Posterior vena cava (tissue), 2 donors: ENCODE measurements at places on chromosomes 11 and 22. TPM values are rescaled to one million over a fixed set of nuclear protein-coding genes. Genes with fewer than 3 reads are reported as not detected.
A peak's percentile ranks its signal among the peaks of the same experiment; 100 is the strongest.

KRTAP5-1 gene
- not detected for total RNA-seq

IGLL1 gene
- not detected for total RNA-seq

POU2AF2 gene
- not detected for total RNA-seq

TMEM86A gene
- total RNA-seq: 4.0 TPM

CEND1 gene
- total RNA-seq: not detected

PAX6 gene
- not detected for total RNA-seq

ZBTB16 gene
- total RNA-seq: 188 TPM

PPP2R1B gene
- 16.7 TPM for total RNA-seq

MOGAT2 gene
- not detected for total RNA-seq

SCT gene
- total RNA-seq: not detected

GRCh38 chr11:62880231-62880802 is 379 bp upstream of the SLC3A2 start:
- DNase-seq: peak; percentile 90

GRCh38 chr11:120547811-120548681 is 36.5 kb downstream of the GRIK4 start:
- DNase-seq: peak; percentile 95

DNA sequence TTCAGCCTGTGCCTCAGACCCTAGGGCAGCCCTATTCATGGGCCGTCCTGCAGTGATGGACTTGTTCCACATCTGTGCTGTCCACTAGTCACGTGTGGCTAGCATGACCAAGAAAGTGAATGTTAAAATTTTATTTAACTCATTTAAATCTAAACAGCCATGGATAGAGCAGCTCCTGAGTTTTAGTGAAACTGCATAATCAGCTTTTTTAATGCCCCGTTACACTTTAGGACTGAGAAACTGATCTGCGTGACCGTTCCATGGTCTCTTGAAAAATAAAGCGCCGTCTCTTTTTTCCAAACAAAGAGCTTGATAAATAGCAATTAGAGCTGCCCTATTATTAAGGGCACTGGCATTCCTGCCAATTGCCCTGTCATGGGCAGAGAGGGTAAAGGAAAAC is 76.5 kb upstream of the SNX19 start:
- no peak for DNase-seq

DNA sequence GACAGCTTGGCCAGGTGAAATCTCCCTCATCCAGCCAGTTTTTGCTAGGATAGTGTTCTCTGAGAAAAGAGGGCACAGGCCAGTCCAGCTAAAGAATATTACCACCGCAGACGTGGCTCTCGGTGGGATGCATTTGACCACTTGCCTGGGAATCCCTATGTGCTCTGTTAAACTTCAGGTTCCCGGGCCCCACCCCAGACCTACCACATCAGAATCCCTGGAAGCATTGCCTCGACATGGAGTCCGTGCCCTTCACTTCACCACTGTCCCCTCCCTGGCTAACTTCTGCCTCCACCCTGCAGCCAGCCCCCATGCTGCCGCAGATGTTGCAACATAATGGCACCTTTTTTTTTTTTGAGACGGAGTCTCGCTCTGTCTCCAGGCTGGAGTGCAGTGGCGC is 56.9 kb upstream of the EMID1 start:
- DNase-seq: peak; percentile 50

GRCh38 chr11:87473174-87473573 is 435.4 kb downstream of the TMEM135 start:
- DNase-seq: no peak

- DNase-seq: no peak
Observed at GRCh38 chr11:63791495-63792167, 21.6 kb upstream of the SPINDOC start.

DNA sequence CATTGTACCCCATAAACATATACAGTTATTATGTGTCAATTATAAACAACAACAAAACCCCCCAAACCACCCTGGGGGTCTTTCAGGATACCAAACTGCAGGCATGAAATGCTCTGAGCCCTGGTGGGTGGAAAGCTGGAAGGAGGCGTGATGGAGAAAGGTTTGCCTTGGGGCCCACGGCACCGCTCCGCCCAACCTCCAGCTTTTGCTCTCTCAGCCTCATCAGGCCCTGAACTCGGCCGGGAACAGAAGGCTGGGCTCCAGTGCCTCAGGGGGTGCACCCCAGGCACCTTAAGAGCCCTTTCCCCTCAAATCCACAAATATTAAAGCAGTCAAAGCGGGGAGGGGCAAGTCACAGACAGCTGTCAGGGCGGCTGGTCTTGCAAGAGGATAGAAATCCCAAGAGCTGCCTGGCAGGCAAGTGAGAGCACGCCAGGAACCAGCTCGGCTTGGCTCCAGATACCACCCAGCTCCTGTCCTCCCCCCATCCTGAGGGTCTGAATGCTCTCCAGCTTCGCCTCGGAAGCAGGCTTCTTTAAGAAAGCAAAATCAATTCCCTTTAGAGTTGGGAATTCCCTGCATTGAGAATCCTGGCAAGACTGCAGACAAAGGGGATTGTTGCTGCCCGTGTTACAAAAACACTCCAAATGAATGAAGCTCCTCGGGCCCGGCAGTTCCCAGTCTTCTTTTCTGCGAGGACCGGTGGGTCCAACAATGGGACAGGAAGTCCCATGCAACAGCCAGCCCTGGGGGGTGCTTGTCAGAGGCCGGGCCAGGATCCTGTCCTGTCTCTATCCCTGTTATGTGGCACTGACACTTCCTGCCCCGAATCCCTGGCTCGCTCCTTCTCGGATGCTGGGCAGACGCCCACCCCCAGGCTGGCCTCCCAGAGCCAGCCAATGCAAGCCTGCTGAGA is 80.8 kb downstream of the NAT10 start:
- DNase-seq: no peak

DNA sequence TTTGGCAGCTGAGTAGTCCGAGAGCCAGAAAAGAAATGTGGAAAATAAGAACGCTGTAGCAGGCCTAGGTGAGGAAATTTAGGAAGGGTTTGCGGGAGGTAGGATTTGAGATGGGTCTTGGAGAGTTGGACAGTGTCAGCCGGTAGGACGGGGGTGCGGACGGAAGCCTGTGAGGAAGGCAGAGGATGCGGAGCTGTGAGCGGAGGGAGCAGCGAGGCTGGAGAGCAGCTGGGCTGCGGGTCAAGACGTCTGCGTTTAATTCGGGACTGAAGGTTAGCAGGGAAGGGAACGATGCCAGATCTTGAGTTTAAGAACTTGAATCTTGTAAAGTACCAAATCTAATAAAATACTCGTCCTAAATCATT is 669 bp upstream of the TIGD3 start:
- DNase-seq: no peak

DNA sequence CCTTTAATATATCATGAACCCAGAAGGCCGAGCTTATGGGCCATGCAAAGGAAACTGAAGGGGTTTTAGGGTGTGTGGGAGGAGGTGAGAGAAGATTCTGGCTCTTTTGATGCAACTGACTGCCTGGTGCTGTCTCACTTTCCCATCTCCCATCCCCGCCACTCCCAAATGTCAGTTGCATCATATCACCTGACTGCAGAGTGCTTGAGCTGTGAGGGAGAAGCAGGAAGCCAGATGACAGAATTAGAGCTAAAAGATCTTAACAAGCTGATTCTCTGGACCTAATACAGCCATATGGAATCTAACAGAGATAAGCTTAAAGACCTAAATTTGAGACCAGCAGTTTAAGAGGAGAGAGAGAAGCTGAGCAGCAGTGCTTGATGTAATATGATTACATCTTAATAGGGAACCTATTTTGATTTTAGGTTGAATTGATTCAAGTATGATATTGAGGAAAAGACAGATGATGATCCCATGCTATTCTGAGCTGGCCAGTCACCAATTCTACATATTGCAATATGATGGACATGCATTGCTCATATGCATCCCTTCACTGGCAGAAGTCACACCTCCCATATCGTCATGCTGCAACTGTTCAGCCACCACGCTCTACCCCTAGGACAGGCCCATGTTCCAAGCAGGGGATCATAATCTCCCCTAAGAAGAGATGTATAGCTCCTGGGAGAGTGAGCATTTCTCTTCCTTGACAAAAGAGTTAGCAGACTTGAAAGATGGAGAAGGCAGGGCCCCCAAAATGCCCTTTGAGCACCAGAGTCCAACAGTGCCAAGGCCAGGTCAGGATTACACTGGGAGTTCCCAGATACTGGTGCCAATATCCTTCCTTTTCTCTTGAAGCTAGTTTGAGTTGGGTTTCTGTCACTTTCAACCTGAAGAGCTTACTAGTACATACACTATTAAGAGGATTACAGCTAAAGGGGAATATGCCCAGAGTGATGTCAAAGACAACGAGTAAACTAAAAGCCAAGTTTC is 44.9 kb downstream of the PLEKHA7 start:
- no peak for DNase-seq

DNA sequence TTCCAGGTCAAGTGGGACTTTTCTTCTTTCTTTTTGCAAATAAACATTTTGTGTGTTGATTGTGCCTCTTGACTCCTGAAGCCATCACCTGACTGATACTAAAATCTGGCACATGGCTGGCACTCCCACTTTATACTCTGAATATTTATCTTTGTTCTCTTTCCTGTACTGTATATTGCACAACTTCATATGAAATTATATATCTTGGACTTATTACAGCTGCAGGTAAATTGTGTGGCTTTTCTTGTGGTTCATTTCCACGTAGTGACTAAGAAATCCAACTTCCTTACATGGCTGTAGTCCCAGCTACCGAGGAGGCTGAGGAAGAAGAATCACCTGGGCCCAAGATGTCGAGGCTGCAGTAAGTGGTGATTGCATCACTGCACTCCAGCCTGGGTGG is 23.7 kb upstream of the OR5B12 start:
- no peak for DNase-seq

DNA sequence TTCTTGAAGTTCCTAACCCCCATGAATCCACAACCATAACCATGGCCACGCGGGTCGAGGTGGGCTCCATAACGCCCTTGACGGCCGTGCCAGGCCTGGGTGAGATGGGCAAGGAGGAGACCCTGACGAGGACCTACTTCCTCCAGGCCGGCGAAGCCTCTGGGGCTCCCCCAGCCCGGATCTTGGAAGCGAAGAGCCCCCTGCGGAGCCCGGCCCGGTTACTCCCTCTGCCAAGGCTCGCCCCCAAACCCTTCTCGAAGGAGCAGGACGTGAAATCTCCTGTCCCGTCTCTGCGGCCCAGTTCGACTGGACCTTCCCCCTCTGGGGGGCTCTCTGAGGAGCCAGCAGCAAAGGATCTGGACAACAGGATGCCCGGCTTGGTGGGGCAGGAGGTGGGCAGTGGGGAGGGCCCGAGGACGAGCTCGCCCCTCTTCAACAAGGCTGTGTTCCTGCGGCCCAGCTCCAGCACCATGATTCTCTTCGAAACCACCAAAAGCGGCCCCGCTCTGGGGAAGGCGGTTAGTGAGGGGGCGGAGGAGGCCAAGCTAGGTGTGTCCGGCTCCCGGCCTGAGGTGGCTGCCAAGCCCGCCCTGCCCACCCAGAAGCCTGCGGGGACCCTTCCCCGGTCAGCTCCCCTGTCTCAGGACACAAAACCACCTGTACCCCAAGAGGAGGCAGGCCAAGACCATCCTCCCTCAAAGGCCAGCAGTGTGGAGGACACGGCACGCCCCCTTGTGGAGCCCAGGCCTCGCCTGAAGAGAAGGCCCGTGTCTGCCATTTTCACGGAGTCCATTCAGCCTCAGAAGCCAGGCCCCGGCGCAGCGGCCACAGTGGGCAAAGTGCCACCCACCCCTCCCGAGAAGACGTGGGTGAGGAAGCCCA is 75.7 kb downstream of the KIAA1671 start:
- peak; percentile 84 for DNase-seq

DNA sequence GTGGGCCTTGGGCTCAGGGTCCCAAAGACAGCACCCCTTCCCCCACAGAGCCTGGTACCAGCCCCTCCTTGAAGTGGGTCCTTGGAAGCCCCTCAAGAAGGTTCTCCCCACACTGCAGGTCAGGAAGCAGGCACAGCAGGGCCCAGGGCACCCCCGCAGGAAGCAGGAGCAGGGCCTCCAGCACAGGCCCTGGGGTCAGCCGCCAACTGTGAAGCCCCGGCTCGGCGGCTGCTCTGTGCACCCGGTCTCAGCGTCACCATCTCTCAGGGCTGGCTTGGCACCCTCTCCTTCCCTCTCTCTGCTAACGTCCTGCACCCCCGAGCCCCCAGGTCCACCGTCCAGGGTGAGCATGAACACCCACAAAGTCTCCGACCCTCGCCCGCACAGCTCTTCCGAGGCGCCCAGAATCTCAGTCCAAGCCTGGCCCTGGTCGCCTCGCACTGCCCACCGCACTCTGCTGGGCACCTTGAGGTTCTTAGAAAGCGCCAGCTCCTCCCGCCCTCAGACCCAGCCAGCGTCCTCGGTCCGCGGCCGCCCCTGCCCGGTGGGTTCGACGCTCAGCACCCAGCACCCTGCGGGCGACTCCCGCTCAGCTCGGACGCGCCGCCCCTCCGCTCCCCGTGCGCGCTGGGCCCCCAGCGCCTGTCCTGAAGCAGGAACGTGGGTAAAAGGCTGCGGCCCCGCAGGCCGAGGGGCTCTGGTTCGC is 1.4 kb upstream of the SIGIRR start:
- no peak for DNase-seq

DNA sequence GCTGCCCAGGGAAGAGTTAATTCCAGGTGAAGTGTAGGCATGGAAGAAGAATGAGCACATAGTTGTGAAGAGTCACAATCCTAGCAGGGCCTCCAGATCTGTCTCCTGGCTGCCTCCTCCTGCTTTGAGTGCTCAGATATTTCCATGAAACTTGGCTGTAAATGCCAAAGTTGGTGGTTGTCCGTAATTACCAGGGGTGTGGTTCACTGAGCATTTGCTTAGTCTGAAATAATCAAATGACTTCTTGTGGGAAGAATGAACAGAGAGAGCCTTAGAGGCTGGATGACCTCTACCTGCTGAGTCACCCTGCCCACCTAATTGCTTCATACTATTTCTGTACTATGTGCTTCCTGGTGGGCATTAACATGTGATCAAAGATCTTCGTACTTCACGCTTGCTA is 50.9 kb downstream of the APIP start:
- no peak for DNase-seq

DNA sequence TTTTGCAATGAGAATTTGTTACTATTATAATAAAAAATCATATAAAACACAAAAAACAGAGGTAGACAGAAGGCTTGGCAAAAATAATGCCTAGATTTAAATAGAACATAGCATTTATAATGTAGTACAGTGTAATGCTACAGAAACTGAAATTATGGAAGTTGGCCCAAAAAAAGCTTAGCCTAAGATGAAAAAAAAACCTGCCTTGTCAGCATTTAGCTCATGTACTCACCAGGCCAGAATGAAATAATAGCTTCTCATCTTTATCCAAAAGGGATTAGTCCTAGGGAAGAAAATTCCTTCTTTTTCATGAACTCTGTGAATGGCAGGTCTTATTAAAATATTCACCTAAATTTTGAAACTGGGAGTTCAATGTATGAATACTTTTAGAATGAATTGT is 951.1 kb downstream of the LRRC4C start:
- DNase-seq: no peak

DNA sequence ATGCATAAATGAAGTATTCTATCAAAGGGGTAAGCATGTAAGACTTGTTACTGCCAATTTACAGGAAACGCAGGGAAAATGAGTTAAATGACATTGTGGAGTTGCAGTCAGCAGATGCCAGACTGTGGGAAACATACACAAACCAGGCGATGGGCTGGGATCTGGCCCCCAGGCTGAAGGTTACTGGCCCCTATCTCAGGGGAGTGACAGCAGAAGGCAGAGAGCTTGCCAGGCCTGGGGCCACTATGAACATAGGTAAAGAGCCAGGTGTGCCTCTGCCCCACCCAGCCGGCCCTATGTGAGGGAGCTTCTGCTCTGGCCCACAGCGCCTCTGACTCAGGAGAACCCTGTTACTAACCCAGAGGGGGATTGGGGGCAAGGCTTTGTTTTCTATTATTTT is 26.1 kb upstream of the SLC25A1 start:
- DNase-seq: peak; percentile 23

- DNase-seq: no peak
Observed at GRCh38 chr22:40250608-40251007, 72.9 kb downstream of the TNRC6B start.
